ENCODE measurements at places on chromosomes 3 and 15.

- no peak for DNase-seq
Measured at GRCh38 chr3:124306665-124307064, 314.7 kb upstream of the ROPN1 start.

DNA sequence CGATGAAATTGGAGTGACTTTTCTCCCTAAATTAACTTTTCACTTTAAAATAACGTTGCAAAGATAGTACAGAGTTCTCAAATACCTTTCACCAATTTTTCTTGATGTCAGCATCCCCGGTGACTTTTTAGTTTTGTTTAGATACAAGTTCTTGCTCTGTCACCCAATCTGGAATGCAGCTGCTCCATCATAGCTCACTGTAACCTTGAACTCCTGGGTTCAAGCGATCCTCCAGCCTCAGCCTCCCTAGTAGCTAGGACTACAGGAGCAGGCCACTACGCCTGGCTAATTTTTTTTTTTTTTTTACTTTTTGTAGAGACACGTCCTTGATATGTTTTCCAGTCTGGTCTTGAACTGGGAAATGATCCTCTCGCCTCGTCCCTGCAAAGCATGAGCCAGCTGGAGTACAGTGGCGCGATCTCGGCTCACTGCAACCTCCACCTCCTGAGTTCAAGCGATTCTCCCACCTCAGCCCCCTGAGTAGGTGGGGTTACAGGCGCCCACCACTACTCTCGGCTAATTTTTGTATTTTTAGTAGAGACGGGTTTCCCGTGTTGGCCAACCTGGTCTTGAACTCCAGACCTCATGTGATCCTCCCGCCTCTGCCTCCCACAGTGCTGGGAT is 747 bp downstream of the NSUN3 start:
- DNase-seq = peak; percentile 27

- peak; percentile 69 for DNase-seq
Measured at GRCh38 chr3:169764312-169764881, 463 bp downstream of the TERC start.

DNA sequence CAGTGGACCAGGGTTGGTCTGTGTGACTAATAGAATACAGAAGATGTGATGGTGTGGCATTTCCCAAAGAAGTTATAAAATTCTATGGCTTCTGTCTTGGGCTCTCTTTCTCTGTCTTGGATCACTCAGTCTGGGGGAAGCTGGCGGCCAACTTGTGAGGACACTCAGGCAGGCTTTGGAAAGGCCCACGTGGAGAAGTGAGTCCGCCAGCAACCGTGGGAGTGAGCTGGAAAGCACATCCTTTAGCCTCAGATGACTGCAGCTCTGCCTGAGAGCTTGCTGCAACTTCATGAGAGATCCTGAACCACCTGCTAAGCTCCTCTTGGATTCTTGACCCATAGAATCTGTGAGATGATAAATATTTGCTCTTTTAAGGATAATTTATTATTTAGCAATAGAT is 72.0 kb upstream of the RASGRP1 start:
- peak; percentile 7 for DNase-seq

- no peak for DNase-seq
Measured at GRCh38 chr3:195802795-195803194, 8.9 kb downstream of the MUC4 start.

DNA sequence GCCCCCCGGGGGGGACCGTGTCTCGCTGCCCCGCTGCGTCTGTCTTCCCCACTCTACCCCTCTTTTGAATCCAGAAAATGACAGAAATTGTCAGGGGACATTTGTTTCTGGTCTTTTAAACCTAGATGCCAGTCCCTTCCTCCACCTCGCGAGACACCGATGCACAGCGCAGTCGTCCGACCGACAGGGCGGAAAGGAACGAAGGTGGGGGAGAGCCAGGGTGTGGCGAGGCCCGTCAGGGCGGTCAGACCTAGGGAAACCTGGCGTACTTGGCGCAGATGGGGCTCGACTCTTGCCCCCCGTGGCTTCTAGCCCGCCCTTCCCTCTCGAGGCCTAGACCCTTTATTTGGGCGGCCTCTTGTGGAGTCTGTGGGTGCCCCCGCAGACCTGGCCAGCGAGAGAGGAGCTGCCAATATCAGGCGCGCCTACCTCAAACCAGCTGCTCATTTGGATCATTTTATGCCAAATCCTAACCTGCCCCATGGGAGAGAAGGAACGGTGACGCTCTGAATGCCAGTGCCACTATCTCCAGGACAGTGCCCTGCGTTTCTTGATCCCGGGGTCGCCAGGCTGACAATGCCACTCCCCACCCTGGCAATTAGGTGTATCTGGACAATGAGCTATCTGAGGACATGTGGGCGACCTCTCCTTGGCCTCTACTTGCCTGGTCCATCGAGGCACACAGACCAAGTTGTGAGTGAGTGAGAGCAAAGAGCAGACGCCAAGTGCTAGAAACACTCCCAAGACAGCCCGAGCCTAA is 500 bp upstream of the RAB6B start:
- DNase-seq = peak; percentile 45

DNA sequence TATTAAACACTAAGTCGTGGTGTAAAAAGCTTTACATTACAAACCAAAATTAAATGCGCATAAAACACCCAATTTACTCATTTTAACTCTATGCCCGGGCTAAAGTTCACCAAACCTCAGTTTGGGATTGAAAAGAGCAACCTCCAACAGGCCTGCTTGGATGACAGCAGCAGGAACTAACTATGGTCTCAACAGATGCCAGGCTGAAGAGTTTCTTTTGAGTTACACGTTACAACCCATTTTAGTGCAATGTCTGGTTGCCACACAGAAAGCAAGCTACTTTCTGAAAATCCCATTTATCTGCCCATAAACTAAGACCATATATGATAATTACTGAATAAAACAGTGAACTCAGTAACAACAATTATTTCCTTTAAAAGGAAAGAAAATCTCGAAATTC is 2.2 kb downstream of the SATB1 start:
- DNase-seq = peak; percentile 4

DNA sequence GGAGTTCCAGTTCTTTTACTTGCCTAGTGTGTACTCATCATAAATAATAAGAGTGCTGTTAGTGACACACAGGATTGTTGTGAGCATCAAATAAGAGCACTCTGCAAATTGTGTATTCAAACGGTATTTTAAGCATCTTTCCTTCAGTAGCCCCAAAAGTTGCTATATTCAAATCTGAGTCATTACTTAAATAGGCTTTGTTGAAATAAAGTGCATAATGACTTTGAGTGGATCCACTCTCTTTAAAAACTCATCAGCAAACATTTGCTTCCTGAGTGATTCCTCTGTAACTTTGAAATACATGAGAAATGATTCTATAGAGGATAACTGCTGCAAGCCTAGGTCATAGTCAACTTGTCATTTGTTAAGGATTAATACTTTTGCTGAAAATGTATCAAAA is 29.3 kb upstream of the PLCL2 start:
- no peak for DNase-seq

GRCh38 chr15:98077186-98077585 is 116.7 kb downstream of the ARRDC4 start:
- DNase-seq = no peak

DNA sequence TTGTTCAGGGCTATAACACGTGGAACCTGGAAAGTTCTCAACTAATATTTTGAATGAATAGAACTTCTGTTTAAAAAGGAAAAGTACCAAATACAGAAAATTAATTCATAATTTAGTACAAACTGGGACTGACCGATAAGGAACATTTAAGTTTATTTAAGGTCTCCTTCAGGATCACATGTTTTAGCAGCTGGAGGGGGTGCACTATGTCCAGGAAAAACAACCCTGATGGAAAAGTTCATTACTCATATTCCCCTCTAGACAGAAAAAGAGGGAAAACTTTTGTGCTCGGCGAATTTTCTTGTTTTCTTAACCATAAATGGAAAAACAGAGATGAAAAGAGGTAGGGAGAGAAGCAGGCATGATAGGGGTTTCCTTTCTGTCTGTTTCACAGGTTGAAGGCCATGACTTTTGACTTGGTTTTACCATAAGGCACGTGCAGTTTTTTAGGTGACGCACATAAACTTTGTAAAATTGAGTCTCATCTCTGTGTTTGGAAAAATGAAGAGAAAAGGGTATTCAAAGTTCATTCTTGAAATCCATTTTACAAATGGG is 26.5 kb downstream of the FRMD4B start:
- DNase-seq = no peak

GRCh38 chr3:42697289-42698051 is 5.1 kb downstream of the HHATL start:
- DNase-seq = no peak

- DNase-seq = no peak
Measured at GRCh38 chr3:4711680-4711992, 218.5 kb downstream of the ITPR1 start.

DNA sequence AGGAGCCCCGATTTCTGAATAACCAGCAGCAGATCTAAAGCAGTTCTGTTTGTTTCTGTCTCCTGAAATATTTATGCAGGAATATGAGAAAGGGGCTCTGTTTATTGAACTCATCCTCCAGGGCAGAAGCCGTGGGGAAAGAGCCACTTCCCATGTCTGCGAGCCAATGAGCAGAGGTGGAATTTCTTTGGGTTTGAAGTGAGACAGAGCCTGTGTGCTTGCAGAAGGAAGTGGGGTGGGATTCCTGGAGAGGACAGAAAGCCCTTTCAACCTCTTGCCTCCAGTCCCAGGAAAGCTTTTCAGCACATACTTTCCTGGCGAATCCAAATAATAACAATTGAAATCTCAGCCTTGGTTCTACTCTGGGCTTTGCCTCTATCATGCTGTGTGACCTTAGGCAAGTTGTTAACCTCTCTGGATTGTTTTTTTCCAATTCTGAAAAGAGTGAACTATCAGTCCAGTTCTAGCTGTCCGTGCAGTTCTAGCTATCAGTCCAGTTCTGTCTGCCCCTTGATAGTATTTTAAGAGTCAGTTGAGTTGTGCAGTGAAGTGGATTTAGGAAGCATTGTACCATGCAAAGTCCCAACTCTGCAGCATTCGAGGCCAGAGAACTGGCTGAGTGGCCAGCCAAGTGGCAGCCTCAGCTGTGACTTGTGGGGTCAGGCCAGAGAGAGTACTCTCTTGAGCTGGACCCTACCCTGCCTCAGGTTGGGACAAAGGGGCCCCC is 15.9 kb downstream of the CORO2B start:
- DNase-seq = no peak

GRCh38 chr3:119401069-119401468 is 62.3 kb downstream of the TMEM39A start:
- DNase-seq = no peak

DNA sequence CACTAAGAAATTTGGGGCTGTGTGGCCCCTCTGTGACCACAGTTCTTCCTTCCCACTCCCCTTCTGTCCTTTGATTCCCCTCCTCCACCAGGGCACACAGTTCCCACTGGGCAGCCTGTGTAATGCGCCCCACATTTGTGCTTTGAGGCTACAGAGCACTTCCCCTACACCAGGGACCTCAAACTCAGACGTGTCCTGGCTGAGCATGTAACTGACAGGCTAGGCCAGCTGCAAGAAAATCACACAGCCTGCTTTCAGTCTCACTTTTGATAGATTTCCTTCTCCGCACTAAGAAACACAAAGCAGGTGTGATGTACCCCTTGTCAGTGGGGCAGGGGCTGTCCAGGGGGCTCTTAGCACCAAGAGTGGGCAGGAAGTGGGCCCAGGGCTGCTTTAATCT is 29.6 kb downstream of the PRKCD start:
- no peak for DNase-seq

- DNase-seq = no peak
Measured at GRCh38 chr15:68018797-68019444, 35.2 kb upstream of the PIAS1 start.
